Cerebellar nuclear complex (tissue), 1 donor: ENCODE measurements at places on chromosomes 2 and 18.

GRCh38 chr2:27115519-27115918, 3.4 kb downstream of the CGREF1 start:
- no peak for DNase-seq

DNA sequence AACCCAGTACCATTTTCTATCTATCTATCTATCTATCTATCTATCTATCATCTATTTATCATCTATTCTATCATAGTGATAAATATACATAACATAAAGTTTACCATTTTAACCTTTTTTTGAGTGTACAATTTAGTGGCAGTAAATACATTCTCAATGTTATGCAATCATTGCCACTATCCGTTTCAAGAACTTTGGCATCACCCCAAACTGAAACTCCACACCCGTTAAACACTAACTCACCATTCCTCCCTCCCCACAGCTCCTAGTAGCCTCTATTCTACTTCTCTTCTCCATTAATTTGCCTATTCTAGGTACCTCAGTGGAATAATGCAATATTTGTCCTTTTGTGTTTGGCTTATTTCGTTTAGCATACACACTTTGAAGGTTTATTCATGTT, 82.5 kb upstream of the KCNE4 start:
- no peak for DNase-seq

GRCh38 chr2:158649846-158650245, 145.3 kb upstream of the DAPL1 start:
- DNase-seq = no peak

DNA sequence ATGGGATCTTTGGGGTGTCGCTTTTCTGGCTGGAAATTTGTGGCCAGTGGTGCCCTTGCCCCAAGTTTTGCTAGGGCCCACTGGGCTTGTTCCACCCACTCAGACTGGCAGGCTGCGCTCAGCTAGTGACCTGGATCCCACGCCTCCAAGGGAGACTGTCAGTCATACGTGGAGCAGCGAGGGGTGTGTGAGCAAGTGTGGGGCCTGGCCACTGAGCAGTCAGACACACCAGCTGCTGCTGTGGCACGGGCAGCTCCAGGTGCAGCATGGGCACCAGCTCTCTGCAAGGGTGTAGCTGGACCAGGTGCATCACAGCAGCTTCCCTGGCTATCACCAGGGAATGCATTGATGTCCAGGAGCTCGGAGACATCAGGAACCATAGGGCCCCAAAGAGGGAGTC, 327.0 kb downstream of the NR4A2 start:
- no peak for DNase-seq

DNA sequence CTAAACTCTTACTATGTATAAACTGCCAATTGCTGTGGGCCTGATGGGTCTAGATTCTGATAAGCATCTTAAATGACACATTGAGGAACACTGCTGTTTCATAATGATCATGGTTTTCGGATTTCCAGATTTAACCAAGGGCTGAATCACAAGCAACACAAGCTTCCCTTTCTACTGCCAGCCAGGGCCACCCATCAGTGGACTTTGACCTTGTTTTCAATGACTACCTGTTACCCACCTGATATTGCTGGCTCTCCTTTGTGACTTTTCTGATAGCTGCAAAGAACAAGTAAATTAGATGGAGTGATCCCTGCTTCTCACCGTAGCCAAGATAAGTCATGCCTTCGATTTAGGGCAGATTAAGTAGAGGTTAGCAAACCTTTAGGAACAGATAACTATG, 259.0 kb downstream of the PAX3 start:
- DNase-seq = no peak

DNA sequence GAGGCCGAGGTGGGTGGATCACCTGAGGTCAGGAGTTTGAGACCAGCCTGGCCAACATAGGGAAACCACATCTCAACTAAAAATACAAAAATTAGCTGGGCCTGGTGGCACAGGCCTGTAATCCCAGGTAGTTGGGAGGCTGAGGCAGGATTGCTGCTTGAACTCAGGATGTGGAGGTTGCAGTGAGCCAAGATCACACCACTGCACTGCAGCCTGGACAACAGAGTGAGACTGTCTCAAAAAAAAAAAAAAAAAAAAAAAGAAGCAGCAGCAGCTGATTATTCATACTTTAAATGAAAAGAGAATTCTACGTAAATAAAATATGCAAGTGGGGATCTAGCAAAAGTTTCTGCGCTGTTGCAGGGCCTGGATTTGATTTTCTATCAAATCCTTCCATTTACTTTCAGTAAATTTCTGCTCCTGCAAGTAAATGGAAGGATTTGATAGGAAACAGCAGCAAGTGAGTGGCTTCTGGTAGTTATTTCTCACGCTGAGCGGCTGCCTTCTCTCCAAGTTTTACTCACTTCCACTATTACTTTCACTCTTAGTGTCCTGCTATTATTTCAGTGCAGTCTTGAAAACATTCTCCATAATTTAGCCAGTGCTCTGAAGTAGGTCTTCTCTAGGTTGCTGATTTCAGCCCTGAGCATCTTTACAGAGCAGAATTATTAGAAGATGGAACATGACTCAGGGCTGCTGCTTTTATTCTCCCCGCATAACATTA, 68.4 kb downstream of the SLC16A14 start:
- no peak for DNase-seq

DNA sequence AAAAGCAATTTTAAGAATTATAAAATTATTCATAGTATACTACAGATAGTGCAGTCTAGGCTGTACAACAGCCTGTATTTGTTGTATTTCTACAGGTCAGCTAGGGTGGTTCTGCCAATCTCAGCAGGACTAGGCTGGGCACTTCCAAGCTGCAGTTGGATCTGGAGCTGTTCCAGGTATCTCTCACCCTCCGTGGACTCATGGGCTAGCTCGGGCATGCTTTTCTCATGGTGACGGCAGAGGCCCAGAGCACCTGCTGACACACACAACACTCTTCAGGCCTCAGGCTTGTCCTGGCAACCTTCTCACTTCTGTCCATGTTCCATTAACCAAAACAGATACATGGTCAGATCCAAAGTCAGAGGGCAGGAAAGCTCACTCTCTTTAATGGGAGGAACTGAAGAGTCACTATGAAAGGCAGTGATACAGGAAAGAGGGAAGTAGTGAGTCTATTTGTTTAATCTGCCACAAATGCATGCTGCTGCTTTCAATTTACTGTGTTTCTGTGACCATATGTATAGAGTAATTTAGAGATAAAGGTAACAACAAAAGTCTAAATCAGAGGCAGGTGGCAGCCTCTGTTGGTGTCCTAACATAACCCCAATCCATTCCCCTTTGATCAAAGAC, 462.4 kb upstream of the ACVR2A start:
- peak; percentile 30 for DNase-seq

GRCh38 chr2:121476684-121477083, 54.0 kb upstream of the RNU4ATAC start:
- DNase-seq = no peak

GRCh38 chr2:122528958-122529705, 773.7 kb downstream of the TSN start:
- DNase-seq = no peak

DNA sequence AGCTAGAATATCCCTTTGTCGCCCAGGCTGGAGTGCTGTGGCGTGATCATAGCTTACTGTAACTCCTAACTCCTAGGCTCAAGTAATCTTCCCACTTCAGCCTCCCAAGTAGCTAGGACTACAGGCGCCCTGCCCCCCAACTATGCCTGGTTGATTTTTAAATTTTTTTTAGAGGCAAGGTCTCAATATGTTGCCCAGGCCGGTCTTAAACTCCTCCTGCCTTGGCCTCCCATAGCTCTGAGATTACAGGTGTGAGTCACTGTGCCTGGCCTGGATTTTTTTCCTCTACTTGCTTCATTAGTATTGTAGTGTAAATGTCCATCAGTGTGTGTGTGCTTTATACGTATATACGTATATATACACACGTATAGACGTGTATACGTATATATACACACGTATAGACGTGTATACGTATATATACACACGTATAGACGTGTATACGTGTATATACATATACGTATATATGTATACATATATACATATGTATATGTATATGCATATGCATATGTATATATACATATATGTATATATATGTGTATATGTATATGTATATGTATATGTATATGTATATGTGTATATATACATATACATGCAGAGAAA, 124.4 kb downstream of the DIS3L2 start:
- DNase-seq = no peak

- DNase-seq = no peak
Observed at GRCh38 chr2:240351826-240352426, 83.5 kb upstream of the GPC1 start.

GRCh38 chr18:10086458-10087210, 172.8 kb downstream of the VAPA start:
- no peak for DNase-seq

DNA sequence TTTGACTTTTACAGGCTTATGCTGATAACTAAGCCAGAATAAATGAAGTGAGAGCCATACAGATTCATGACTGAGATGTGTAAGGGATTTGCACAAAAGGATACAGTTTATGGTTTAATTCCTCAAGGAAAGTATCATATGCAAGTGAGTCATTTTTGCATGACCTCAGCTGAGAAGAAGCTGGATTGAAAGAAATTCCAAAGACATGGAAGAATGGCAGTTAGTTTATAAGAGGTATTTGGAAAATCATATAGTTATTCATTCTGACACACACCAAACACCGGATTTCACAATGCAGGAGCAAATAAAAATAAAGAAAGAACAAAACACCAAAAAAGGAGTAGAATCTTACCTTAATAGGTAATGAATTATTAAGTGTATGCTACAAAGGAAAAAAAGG, 83.2 kb upstream of the RND3 start:
- no peak for DNase-seq

DNA sequence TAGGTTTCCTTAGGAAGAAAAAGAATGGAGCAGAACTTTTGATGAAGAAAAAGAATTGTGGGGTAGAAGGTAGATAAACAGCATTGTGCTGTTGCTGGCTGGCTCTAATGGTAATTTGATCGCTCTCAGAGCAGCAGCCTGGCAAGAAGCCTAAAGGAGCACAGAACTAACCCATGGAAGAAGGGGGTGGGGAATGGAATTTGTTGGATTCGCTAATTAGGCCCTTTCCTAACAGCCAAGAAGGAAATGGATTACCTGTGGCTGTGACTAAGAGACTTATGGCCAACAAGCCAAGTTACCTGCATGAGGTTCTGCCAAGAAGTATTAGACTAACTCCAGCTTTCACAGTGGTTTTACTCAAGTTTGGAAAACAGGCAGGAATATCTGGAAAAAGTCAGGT, 210.6 kb downstream of the IKZF2 start:
- no peak for DNase-seq

DNA sequence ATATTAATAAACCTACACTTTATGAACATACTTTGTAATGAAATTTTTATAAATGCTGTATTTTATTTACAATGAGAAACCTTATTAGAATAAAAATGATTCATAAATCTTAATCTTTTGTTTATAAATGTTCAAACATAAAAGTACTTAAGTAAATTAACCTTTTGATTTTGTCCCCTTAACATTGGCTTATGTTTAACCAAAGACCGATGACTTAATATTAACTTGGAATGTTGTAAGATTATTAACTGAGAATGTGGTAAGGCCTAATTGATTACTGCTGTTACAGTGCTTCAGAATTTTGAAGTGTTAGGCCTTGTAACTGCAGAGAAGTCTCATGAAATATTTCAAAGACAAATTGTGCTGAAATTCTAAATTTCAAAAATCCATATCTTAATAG, 5.7 kb downstream of the CPS1 start:
- no peak for DNase-seq

DNA sequence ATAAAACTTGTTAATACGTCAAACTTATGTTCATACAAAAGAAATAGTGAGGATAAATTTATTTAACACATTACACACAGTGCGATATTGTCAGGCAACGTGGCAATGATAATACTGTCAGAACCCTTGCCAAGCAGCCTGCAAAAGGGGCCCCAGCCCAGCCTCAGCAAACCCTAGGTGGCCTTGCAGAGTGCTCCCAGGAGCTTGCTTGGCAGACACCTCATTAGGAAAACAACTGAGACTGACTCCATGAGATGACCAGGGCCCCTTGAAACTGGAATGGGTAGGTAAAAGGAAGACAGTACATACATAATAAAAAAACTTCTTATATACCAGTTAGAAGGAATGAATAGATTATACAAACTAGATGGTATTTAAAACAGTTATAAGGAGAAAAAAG, 136.6 kb upstream of the EPC2 start:
- DNase-seq = no peak

GRCh38 chr2:80324525-80324924, 20.0 kb upstream of the LRRTM1 start:
- DNase-seq = no peak

- no peak for DNase-seq
Observed at GRCh38 chr18:63164396-63164795, 155.2 kb downstream of the BCL2 start.

- no peak for DNase-seq
Observed at GRCh38 chr2:157842106-157842879, 33.8 kb downstream of the ACVR1 start.

- no peak for DNase-seq
Observed at GRCh38 chr18:22639026-22639463, 221.3 kb upstream of the CTAGE1 start.

GRCh38 chr2:47724221-47724981, 58.5 kb upstream of the MSH6 start:
- DNase-seq = no peak
